Frontal cortex (tissue), 4 donors: ENCODE measurements at places on chromosomes 7 and 10. TPM values are rescaled to one million over a fixed set of nuclear protein-coding genes. Genes with fewer than 3 reads are reported as not detected.

- no peak for DNase-seq
Measured at GRCh38 chr10:35462491-35462934, 126.2 kb downstream of the CCNY start.

PON1 gene
- not detected for total RNA-seq

ACTL6B gene
- 163 TPM for total RNA-seq

- no peak for DNase-seq
Measured at GRCh38 chr10:77855404-77856155, 71.0 kb downstream of the DLG5 start.

GRCh38 chr10:48802611-48803071 lies 118.0 kb downstream of the WDFY4 start:
- no peak for DNase-seq

UBE2H gene
- 73.8 TPM for total RNA-seq

BTBD16 gene
- total RNA-seq: not detected
